ENCODE measurements at places on chromosomes 1 and 21. TPM values are rescaled to one million over a fixed set of nuclear protein-coding genes. Genes with fewer than 3 reads are reported as not detected.

Gene FHAD1
- total RNA-seq: 0.19 TPM

Gene KRTAP21-2
- total RNA-seq: not detected

Gene AADACL4
- total RNA-seq: not detected

Gene LYPD8
- not detected for total RNA-seq

Gene HENMT1
- total RNA-seq: 2.2 TPM

Gene KRTAP10-10
- total RNA-seq: not detected

Gene BEND5
- total RNA-seq: 0.16 TPM

Gene LCE3E
- total RNA-seq: not detected

Gene ENAH
- total RNA-seq: 27.4 TPM

Gene TNFRSF1B
- 23.9 TPM for total RNA-seq

Gene C1orf141
- total RNA-seq: not detected

Gene USH2A
- not detected for total RNA-seq

Gene STUM
- total RNA-seq: 0.57 TPM

Gene CACHD1
- total RNA-seq: 4.5 TPM

Gene BATF3
- 1.0 TPM for total RNA-seq

Gene PPIAL4G
- not detected for total RNA-seq

Gene PLA2G2D
- total RNA-seq: not detected

Gene NOS1AP
- total RNA-seq: 0.16 TPM

Gene INSRR
- not detected for total RNA-seq

Gene KCNK2
- total RNA-seq: not detected

Gene ITLN1
- not detected for total RNA-seq

Gene TMEM52
- 0.13 TPM for total RNA-seq

Gene COPA
- total RNA-seq: 246 TPM

Gene FCRLB
- 0.97 TPM for total RNA-seq

Gene EBNA1BP2
- total RNA-seq: 66.1 TPM

Gene SLC44A3
- total RNA-seq: 2.1 TPM

Gene FCRL1
- not detected for total RNA-seq

Gene LDLRAD1
- total RNA-seq: not detected

Gene OPTC
- not detected for total RNA-seq

Gene PER3
- 1.9 TPM for total RNA-seq

Gene RNF223
- total RNA-seq: not detected

Gene HSD3B2
- not detected for total RNA-seq

Gene FAM72D
- total RNA-seq: 1.5 TPM

Gene TEX38
- not detected for total RNA-seq

Gene FLVCR1
- 7.8 TPM for total RNA-seq

Gene MYBPHL
- total RNA-seq: not detected

Gene FPGT
- total RNA-seq: 13.5 TPM

Gene FALEC
- total RNA-seq: not detected

Gene MIXL1
- 0.06 TPM for total RNA-seq

Gene PLCH2
- total RNA-seq: 0.06 TPM

Gene MEX3A
- total RNA-seq: 12.2 TPM

Gene F3
- 3.5 TPM for total RNA-seq

Gene SPATA46
- not detected for total RNA-seq

Gene PKP1
- 1.3 TPM for total RNA-seq

Gene C4BPA
- not detected for total RNA-seq

Gene CLCNKA
- total RNA-seq: not detected

Gene TRIM67
- total RNA-seq: not detected

Gene SLC45A3
- 15.1 TPM for total RNA-seq

Gene OR2L13
- not detected for total RNA-seq

Gene DNAI4
- 3.4 TPM for total RNA-seq

Gene CLK2
- 45.7 TPM for total RNA-seq

Gene DIO1
- total RNA-seq: not detected

Gene TMEM269
- total RNA-seq: not detected

Gene IL24
- not detected for total RNA-seq

Gene ACBD6
- 50.0 TPM for total RNA-seq

Gene EPB41
- total RNA-seq: 32.7 TPM

Gene NT5C1A
- not detected for total RNA-seq

Measured in bladder microvascular endothelial cell (primary cell).